T1000 (cell line): ENCODE measurements at places on chromosomes 13 and 19.

GRCh38 chr13:32859707-32860292 lies 156.4 kb upstream of the KL start:
- no peak for DNase-seq

DNA sequence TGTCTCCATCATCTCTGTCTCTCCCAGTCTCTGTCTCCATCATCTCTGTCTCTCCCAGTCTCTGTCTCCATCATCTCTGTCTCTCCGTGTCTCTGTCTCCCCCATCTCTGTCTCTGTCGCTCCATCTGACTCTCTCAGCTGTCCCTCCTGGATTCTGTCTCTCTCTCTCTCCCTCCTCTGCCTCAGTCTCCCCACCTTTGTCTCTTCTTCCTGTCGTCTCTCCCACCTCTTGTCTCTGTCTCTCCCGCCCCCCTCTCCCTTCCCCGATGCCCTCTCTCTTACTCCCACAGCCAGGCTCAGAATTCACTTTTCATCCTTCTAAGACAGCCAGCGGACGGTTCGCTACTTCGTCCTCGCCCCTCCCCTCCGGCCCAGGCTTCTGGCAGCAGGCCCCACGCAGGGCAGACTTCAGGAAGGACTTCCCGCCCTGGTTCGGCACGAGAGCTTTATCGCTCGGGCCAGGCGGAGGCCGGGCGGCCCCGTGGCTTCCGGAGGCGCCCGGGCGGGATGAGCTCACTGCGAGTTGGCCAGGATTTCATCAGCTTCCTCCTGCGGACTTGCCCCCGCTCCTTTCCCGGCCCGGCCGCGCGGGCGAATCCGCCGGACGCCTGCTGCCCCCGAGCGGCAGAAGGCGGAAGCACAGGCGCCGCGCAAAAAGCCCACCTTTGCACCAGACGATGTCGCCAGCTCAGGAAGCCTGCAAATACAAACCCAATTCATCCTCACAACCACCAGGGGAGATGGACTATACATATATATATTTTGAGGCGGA lies 12.4 kb upstream of the CCDC9 start:
- peak; percentile 95 for DNase-seq

- no peak for DNase-seq
Observed at GRCh38 chr13:65606622-65607021, 1623.5 kb downstream of the PCDH9 start.

DNA sequence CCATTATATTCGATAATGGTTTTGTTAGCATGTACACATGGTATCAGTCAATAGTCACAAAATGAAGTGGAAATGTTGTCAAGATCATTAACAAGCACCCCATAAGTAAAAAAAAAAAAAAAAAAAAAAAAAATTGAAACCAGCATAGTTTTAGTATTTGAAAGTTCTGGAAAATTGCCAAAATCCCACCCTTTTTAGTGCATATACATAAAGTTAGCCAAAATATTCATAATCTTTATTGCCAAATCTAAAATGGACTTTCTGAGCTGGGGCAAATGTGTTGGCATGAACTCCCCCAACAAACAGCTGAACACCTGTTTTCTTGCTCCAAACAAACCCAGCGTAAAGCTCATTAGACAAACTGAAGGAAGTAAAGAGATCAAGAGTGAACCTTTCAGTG lies 73.9 kb downstream of the MZT1 start:
- DNase-seq: no peak

DNA sequence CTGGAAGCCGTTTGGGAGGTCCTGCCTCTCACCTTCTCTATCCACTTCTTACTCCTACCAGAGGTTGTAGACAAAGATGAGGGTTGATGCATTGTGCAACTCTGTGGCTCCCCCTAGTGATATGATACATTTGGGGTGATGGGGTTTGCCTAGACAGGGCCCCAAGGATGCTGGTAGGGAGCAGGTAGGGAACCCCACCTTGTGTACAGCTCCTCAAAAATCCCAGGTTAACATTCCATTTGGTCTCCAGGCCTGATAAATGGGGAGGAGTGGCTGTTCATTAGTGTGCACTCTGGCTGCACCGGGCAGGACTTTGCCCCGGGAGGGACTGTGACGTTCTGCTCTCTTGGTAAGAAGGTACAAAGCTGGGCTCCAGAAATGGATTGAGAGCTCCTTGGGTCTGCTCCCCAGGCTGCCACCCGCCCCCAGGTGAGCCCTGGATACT lies 19.2 kb downstream of the SIGLEC8 start:
- DNase-seq: no peak

DNA sequence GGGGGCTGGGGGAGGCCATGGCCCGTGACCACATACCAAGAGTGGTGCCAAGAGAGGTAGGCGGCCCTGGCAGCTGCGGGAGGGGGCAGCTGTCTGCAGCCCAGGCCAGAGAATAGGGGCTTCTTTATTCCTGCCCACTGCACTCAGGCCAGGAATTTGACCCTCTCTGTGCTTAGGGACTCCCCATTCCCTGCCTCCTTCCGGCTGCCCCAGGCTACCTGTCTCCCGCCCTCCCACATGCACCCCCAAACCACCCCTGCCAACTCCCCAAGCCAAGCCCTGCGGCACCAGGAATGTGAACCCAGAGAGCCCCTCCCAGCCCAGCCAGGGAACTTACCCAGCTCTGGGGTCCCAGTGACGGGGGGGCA lies 687 bp downstream of the PLEKHA4 start:
- DNase-seq: no peak

GRCh38 chr19:50739914-50740426 lies 16.8 kb downstream of the CLEC11A start:
- DNase-seq: no peak

DNA sequence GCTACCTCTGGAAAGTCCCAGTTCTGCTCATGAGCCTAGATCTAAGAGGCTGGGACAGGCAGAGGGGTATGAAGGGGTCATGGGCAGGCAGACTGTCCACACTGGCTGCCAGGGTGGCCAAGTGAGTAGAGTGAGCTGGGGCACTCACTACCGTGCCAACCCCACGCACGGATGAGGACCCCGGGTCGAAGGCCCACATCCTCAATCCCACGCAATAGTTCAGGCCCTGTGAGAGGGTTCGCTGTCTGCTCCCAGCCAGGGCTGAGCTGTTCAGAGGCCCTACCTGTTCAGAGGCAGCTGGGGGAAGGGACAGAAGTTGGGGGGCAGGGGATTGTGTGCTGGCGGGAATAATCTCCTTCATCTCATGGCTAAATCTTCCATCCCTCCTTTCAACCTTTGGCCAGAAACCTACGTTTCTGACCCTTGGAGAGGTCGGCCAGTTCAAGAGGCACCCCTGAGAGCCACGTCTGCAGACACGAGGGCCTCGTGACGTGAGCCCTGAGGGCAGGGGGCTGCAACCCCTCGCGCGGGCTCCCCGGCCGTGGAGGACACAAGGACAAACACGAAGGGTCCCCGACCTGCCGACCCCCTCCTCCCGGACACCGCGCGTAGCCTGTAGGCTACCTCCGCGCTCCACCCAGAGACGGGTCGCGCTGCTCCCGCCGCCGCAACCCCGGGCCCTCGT lies 1.0 kb upstream of the RPS5 start:
- no peak for DNase-seq

- no peak for DNase-seq
Observed at GRCh38 chr19:12778017-12778904, 2.9 kb upstream of the HOOK2 start.

DNA sequence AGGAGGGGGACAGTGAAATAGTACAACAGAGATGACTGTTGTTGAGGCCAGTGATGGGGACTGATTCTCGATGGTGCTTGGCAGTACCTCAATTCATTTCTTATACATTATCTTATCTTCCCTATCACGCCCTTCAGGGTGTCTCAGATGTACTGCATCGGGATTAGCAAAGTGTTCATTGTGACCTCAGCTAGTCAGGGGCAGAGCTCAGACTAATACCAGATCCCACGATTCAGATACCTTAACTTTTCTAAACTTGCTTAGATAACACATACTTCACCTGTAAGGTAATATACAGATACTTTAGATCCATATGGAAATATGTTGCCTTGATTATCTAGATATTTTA lies 720.6 kb downstream of the EFNB2 start:
- DNase-seq: no peak

GRCh38 chr13:80151016-80151415 lies 189.9 kb downstream of the SPRY2 start:
- DNase-seq: no peak

DNA sequence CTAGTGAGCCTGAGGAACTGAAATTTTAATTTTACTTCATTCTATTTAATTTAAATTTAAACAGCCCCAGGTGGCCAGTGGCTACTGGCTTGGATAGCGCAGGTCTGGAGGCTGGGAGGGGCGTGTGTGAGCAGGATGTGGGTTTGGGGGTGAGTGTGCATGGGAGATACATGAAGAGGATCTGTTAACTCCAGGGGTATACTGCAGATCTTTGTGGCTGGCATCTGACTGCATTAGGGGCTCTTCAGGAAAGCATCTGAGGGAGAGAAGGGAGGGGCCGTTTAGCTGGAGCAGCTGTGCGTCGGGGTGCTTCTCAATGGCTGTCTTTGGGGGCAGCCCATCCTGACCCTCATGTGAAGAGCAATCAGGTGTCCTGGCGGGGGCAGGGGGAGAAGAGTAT lies 6.8 kb downstream of the SHANK1 start:
- no peak for DNase-seq

DNA sequence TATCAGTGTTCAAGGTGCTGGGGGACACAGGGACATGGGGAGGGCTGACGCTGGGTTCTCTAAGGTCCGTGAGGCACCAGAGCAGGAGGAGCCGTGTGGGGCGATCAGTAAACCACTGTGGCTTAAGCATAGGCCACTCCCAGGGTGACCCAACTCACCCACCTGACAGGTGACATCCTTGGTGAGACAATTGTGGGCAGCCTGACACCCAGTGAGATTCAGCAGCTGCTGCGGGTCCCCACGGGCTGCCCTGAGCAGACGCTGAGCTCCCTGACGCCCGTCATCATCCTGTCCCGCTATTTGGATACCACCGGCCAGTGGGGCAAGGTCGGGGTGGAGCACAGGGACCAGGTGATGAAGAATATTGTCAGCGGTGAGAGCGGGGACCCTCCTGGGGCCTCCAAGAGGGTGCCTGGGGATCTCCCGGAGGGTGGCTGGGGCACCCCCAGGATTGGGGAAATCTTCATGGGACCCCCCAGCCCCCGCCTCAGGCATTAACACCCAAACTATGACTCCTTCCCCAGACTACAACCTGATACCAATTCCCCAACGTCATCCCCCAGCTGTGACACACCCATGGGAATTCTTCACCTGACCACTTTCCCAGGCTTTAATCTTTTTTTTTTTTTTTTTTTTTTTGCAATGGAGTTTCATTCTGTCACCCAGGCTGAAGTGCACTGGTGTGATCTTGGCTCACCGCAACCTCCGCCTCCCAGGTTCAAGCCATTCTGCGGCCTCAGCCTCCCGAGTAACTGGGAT lies 33.3 kb upstream of the SHFL start:
- DNase-seq: no peak

DNA sequence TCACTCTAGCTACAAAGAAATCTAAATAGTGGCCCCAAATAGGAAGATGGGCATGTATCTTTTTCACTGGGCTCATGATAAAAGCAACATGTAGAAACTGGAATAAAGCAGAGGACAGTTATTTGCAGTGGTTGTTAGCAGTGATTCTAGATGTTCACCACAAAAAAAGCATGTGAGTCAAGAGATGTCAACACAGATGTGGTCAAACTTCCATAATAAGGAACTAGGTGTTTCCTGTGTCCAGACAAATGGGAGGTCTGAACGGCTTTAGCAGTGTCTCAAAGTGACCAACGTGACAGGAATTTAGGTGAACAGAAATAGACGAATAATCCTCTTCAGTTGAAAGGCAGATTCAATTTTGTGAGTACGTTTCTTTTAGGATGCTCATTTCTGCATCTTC lies 162.7 kb downstream of the TBC1D4 start:
- DNase-seq: no peak

DNA sequence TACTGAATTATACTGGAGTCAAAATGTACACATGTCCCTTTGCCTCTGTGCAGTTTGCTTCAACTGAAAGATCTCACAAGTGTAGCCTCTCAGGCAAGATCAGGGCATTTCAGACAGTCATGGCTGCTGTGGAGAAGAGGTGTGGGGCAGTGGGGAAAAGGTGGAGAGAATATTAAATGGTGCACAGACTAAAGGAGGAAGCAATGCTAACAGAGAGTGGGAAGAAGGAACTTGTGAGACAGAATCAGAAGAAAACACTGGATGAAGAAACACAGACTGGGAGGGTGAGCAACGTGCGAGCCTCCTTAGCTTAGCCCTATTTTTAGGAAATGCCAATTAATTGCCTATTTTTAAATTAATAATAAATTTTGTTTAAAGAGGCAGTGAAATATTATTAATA lies 49.6 kb upstream of the RAP2A start:
- DNase-seq: no peak

DNA sequence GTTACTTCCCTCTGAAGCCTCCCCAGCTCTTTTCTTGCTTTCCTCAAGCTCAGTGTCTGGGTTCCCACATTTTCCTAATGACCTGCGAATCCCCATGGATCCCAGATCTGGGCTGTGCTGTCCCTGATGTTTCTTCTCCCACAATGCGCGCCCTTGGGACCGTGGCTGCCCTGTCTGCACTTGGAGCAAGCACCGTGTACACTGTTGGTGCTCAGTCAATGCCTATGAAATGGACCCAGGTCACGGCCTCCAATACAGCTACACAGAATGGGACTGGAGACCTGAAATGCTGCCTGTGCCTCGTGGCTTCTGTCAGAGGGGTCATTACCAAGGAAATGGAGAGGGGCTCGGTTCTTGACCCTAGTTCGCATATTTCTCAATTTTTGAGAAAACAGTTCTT lies 160.1 kb upstream of the SOX1 start:
- DNase-seq: no peak

- no peak for DNase-seq
Observed at GRCh38 chr13:22027566-22027965, 356.7 kb downstream of the FGF9 start.

DNA sequence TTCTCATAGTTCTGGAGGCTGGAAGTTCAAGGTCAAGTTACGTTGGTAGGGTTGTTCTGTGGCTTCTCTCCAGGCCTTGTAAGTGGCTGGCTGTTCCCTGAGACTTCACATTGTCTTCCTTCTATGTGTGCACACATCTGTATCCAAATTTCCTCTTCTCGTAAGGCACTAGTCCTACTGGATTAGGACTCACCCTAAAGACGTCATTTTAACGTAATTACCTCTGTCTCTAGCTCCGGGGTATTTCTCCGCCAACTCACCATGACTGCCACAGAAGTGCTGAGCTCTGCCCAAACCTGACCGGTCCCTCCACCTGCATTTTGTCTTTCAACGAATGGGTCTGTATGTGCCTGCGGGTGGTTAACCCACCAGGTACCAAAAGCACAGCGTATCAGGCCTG lies 8.7 kb upstream of the SYDE1 start:
- no peak for DNase-seq

DNA sequence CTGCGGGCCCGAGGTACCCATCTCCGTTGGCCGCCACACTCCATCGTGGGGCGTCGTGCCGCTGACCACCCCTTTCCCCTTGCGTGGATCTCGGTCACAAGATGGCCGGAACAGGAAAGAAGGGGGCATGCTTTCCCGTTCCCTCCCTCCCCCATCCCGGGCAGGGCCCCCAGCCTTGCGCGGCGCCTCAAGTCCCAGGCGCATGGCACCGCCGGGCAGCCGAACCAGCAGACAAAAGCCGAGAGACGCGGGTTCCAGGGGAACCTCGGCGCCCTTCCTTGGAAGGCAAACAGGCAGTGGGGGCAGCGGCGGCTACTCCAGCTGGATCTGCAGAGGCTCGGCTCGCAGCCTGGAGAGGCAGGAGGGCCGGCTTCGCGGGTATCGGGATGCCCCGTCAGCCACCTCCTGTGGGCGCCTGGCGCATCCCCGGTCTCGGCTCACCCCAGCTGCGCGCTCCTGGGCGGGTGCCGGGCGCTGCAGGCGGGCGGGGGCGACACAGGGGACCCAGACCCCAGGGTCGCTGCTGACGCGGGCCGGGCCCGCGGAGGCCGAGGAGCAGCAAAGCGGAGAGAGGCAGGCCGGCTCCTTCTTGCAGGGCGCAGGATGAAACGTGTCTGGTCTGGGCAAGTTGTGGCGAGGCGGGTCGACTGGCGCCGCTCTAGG lies 439 bp downstream of the DZIP1 start:
- DNase-seq: peak; percentile 30
